ENCODE measurements at places on chromosomes 7 and 10.

DNA sequence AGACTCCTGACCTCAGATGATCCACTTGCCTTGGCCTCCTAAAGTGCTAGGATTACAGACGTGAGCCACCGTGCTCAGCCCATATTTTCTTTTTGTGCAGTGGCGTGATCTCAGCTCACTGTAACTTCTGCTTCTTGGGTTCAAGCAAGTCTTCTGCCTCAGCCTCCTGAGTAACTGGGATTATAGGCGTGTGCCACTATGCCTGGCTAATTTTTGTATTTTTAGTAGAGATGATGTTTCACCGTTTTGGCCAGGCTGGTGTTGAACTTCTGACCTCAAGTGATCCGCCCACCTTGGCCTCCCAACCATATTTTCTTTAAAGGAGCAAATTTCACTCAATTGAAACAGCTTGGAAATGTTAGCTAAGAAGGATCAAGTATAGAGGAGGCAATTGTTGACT, 16.5 kb downstream of the GBF1 start:
- no peak for DNase-seq

DNA sequence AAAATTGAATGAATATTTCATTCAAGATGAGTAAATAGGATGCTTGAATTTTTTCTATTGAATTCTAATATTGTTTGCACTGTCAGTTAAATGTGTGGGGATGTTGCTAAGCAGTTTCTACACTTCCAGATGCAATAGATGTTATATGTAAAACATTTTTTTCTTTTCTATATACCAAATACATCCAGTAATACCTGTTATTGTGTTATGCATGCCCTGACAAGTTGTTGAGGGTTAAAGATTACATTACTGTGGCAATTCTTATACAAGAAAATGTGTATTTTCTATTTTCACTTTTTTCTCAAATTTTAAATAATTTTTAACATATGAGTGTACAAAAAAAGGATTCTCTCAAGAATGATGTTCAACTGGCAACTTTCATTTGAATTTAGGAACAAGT, 713.9 kb downstream of the GATA3 start:
- DNase-seq: no peak

DNA sequence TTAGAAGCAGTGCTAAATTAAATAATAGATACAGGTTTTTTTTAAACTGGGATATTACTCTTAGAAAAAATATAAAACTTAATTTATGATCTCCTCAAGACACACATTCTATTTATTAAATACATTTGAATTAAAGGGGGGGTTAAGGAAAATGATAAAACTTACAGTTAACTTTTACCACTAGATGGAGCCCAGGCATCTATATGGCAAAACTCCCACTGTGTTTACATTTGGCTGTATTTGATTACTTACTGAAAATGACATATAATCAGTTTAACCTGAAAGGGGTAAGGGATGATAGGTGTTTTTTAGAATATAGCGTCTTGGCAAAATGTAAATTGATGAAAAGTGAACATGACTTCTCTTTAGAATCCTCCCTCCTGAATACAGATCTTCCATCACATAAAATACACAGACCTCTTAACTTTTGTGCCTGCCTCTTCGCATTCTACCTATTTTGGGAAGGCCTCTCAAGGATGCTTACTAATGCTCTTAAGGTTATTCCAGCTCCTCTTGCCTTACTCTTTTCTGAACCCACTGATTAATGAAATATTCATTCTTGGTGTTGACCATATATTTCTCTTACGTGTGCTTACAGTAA, 235.7 kb downstream of the AGMO start:
- DNase-seq: no peak

- no peak for DNase-seq
These were observed 25.6 kb downstream of the CCDC3 start for GRCh38 chr10:12975906-12976305.

DNA sequence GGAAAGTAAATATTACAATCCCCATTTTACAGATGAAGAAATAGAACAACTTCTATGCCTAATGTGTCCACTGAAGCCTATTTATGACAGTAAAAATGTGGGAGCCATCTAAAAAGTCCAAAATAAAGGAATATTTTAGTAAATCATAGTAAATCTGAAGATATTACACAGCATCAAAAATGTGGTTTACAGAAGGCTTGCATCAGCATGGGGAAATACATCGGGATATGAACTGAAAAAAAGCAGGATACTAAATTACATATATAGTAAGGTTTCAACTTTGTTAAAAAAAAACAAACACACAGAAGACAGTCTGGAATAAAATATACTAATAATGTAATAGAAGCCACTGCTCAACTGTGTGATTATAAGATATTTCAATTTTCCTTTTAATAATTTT, 20.8 kb downstream of the CPA1 start:
- no peak for DNase-seq

DNA sequence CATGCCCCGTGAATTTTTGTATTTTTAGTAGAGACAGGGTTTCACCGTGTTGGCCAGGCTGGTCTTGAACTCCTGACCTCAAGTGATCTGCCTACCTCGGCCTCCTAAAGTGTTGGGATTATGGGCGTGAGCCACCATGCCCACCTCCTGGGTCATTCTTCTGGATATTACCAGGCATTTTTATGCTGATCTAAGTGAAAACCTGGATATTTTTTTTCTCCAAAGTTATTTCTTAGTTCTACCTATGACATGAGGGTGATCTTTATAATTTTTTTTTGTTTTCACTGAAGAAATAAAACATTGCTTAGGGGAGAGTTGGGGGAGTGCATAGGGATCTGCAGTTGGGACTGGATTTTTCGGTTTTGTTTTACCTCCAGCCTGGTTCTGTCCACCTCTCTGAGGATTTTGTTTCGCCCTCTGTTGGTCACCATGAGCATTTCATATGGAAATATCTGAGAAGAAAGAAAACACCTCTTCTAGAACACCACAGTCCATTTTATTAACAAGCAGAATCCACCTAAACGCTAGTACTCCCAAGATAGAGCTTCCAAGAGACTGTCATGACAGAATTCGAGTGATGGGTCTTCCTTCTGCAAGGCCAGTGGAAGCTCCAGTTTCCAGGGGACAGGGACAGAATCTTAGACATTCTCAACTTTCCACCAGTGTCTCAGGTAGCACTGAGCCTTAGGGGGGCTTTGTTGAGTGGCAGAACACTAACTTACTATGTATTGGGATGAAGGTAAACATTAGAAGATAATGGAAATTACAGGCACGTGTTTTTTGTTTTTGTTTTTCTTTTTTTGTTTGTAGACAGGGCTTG, 33.4 kb upstream of the AFAP1L2 start:
- DNase-seq: no peak

DNA sequence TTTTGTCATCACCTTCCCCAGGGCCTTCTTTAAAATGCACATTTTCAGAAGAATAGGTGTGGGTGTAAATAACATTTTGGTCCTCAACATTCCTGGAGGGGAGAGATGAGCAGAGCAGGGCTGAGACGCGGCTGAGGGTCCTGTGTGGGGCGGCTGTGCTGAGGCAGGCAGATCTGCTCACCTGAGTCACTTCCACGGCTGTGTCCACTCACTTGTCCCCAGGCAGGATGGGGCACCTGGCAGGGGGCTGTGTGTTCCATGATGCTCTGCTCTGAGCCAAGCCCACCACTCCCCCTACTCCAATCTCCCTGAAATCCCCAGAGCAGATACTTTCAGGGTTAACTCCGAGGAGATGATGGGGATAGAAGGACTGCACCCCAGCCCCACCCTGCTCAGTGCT, 93.8 kb downstream of the GLRX3 start:
- no peak for DNase-seq

GRCh38 chr7:8937204-8937603, 503.8 kb downstream of the NXPH1 start:
- DNase-seq: no peak

GRCh38 chr10:18104223-18104872, 35.9 kb upstream of the CACNB2 start:
- DNase-seq: no peak

GRCh38 chr7:96996111-96996957, 9.0 kb upstream of the DLX6 start:
- no peak for DNase-seq

- DNase-seq: no peak
These were observed 128.9 kb downstream of the PLXDC2 start for GRCh38 chr10:19944911-19945663.

DNA sequence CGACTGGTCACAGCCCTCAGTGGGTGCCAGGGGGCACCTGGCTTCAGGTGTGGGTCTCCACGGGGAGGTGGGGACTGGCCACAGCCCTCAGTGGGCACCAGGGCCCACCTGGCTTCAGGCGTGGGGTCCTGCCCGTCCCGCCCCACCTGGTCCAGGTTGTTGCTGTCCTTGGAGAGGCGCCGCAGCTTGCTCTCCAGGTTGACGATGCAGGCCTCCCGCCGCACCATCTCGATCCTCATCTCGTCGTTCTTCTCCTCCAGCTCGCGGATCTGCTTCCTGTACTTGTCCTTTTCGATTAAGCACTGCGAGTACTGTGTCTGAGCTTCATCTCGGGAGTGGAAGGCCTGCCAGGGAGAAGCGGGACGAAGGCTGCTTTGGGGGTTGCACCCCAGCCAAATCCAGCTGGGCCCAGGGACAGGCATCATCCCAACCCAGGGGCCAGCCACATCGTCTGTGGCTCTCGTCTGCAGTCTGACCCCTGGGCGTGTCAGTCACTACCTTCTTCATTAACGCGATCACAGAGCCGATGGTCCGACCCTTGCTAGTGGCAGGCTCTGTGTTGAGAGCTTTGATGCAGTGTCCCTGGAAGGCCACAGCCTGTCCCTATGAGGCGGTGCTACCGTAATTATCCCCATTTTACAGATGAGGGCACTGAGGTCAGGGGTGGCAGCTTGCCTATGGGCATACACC, 92.9 kb upstream of the GNA12 start:
- DNase-seq: no peak

DNA sequence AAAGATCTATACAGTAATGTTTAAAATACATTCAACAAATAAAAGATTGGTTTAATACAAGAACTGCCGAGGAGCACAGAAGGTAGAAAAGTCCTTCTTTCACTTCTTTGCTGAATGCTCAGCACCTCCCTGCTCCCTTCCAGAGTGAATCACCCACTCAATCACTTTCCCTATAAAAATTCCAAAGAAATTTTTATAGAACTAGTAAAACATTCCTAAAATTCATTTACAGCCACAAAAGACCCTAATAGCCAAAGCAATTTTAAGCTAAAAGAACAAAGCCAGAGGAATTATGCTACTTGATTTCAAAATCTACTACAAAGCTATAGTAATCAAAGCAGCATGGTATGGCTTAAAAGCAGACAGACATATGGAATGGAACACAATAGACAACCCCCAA, 320.9 kb downstream of the PCLO start:
- DNase-seq: no peak

DNA sequence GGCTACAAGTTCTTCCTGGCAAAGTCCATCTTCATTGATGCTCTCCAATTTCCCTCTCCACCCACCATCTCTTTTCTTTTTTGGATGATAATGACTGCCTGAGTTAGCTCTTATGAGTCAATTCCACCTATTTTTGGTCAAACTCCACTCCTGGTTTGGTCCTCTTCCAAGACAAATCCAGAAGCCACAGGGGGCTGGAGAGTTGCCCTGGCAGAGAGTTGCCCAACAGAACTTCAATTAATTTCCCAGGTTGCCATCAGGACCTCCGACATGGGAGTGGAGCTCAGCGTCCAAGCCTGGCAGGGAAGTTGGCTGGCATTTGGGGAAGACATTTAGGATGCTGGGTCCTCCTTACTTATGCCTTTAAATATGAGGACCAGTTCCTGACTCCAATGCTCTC, 29.2 kb upstream of the KCNMA1 start:
- no peak for DNase-seq

- peak; percentile 12 for DNase-seq
These were observed 426.3 kb upstream of the POT1 start for GRCh38 chr7:125355899-125356298.

DNA sequence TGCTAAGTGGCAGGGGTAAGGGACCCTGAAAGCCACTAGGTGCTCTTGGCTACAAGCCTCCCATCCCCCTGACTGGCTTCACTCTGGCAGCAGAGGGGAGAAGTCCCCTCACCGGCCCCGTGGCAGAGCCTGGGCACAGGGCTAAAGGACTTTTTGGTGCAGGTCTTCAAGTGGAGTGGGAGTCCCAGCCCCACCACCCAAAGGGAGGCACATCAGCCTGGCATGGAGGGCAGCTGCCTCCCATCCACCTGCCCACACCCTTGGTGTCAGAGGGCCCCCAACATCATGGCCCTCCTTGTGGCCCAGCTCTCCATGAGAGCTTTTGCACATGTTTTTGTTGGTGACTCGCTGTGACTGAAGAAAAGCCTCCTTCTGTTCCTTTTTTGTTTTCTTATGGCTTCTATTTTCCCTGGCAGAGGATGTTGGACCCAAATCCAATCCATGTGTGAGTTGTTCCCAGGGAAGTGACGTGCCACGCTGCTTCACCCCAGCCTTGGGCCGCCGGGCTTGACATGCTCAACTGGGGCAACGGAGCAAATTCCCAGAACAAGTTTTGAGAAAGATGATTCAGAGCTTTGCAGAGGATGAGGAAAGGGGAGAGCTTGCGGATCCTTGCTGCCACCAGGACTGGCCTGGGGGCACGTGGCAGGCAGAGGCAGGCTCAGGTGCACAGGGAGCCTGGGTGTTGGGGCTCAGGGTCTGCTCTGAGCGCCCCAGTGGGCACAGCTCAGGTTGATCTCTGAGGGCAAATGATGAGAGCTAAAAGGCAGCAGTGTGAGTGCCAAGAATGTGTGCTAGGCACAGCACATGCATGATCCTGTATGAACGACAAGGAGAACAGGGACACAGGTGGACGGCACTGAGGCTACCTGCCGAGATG, 1.9 kb upstream of the AEBP1 start:
- DNase-seq: no peak

DNA sequence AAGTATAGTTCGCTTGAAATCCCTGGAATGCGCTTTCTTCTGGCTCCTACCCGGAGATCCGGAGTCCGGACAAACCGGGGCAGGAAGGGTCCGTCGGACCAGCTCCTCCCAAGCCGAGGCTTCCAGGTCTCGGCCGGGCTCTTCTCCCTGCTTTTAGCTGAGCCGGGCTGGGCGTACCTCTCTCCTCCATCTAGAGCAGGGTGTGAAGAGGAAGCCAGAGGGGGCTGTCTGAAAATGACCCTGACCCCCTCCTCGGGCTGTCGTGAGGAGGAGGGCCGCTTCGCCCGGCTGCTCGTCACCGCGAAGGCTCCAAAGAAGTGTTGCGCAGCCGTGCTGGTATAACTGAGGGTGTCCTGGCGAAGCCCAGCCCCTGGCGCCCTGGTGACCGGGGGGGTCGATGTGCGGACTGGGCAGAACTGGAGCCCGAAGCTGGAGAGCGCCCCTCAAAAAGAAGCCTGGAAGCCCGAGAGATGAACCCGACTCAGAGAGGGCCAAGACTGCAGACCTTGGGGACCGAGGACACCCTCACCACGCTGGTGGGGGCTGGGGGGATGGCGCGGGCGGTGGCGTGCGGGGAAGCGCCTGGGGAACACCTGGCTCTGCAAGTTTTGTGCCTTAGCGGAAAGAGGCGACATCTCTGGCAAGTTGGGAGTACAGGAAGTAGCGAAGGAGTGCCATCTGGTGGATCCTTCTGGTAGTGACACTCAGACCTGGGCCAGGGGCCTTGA, 5.7 kb downstream of the KAZALD1 start:
- DNase-seq: no peak

- no peak for DNase-seq
These were observed 508.5 kb upstream of the FOXK1 start for GRCh38 chr7:4173615-4174014.

Data from SIG-M5 (cell line).